ENCODE measurements at places on chromosomes 1 and 21.

- no peak for DNase-seq
These were observed 28.1 kb upstream of the AK4 start for GRCh38 chr1:65119951-65120350.

DNA sequence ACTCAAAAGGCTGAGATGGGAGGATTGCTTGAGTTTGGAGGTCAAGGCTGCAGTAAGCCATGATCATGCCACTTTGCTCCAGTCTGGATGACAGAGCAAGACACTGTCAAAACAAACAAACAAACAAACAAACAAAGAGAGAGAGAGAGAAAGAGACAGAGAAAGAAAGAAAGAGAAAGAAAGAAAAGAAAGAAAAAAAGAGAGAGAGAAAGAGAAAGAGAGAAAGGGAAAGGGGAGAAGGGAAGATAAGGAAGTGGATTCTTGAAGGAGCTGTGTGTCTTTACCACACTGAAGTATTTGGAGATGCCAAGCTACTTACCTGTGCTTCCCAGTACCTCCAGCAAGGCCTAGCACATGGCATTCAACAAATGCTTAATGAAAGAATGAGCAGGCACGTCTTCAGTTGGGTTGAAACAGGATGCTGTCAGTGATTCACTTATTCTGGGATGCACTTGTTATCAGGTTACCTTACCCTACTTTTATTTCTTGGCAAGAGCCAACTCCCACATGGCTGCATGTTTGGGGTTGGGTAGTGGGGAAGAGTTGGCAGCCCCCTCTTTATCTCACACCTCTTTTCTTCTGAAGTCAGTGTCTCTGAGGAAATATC lies 28.8 kb downstream of the CD101 start:
- no peak for DNase-seq

DNA sequence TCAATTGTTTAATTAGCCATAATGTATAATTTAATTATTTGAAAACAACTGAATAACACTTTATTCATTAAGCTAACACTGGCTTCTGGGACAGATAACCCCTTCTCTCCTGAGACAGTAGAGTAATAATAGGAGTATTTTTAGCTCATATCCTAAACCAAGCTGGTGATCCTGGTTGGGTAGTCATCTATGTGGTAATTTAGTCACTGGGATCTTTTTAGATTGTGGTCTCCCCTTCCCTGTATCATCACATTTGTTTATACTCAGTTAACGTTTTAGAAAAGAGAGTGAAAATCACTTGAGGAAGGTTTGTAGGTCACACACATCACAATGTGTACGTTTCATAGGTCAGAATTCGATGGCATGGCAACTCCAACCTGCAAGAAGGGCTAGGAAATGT lies 1356.6 kb upstream of the ADGRL2 start:
- no peak for DNase-seq

DNA sequence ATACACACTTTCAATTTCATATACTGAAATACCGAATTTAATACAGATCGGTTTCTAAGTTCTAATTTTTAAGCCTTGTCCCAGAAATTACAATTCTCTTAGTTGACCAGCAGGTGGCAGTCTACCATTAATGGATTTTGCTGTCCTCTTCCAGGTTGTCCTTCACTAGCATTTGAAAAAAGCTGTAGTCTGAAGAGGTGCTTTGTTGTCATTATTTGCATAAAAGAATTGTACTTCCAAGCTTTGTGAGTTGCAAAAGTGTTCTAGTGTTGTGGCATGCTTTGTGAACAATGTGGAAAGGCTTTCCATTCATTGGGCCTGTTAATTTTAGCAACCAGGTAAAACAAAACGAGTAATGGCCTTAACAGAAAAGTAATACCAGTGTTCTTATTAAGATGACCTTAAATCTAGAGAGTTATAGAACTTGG lies 193.6 kb downstream of the RPS6KC1 start:
- peak; percentile 17 for DNase-seq

GRCh38 chr1:182101415-182102042 lies 40.0 kb upstream of the ZNF648 start:
- no peak for DNase-seq

GRCh38 chr1:101907264-101907663 lies 89.5 kb downstream of the OLFM3 start:
- no peak for DNase-seq

GRCh38 chr1:108703939-108704338 lies 8.8 kb upstream of the FNDC7 start:
- DNase-seq, result no peak

GRCh38 chr1:208527156-208527555 lies 283.0 kb upstream of the PLXNA2 start:
- no peak for DNase-seq

DNA sequence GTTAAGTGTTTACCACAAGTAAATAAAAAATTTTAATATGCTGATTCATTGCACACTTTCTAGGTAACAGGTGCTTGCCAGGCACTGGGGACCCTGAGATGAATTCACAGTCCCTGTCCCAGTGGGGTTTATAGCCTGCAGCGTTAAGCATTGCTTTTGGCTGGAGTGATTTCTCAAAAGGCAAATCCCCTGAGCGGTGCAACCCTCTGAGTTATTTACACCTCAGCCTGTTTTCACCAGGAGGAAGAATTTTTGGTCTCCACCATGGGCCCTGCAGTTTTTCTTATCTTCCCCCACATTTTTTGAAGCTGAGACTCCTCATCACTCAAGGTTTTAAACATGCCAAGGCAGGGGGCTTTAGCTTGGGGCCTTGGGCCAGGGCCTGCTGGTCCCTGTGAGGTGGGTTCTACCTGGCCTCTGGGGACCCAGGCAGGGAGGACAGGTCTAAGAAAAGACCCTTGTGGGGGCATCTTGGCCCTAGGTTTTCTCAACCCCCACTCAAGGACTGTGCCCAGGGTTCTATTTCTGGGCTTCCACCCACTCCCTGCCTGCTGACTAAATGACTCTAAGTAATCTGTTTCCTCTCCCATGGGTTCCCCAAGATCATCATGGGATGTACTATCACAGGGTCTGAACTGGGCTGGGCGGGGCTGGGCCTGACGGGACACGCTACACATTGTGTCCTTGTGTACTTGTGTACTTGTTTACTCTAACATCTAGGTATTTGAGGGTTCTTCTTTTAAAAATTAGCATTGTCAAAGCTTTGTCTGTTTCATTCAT lies 10.2 kb upstream of the CHIT1 start:
- no peak for DNase-seq

- no peak for DNase-seq
These were observed 105.2 kb downstream of the LAMC2 start for GRCh38 chr1:183291216-183291762.

GRCh38 chr1:67060811-67061218 lies 6.9 kb upstream of the SLC35D1 start:
- no peak for DNase-seq

DNA sequence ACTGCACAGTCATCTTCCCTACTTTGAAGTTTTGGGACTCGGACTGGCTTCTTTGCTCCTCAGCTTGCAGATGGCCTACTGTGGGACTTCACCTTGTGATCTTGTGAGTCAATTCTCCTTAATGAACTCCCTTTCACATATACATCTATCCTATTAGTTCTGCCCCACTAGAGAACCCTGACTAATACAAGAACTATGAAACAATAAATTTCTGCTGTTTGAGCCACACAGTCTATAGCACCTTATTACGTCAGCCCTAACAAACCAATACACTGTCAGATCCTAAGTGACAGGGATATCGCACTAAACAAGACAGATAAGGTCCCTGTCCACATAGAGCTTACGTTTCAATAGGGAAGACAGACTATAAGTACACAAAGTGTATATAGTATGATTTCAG lies 120.1 kb downstream of the PLPP3 start:
- DNase-seq, result no peak

All from CMK (cell line).